ENCODE measurements at places on chromosomes 16 and 17. TPM values are rescaled to one million over a fixed set of nuclear protein-coding genes. Genes with fewer than 3 reads are reported as not detected.

Gene SLC43A2
- total RNA-seq: 8.0 TPM

Gene PTX4
- total RNA-seq: not detected

Gene HSF4
- total RNA-seq: 15.7 TPM

Gene RAB26
- total RNA-seq: 2.7 TPM

Gene DPEP3
- not detected for total RNA-seq

Data from A549 treated with RU486 at 1 μM for 4 hours (cell line).